Aorta (tissue), 5 donors: ENCODE measurements at places on chromosomes 12 and 14. TPM values are rescaled to one million over a fixed set of nuclear protein-coding genes. Genes with fewer than 3 reads are reported as not detected.

The KRT1 gene
- not detected for total RNA-seq

The CLEC2A gene
- total RNA-seq = not detected

GRCh38 chr14:23881282-23881681, 72.3 kb upstream of the DHRS4 start:
- no peak for DNase-seq
- no peak overlapping the region for H3K27ac ChIP-seq
- no peaks in the 10 kb centered on the region for H3K36me3 ChIP-seq
- no peaks in the 10 kb centered on the region for H3K27me3 ChIP-seq

- H3K4me3 ChIP-seq = peak overlapping the region; percentile 74
- H3K36me3 ChIP-seq = no peaks in the 10 kb centered on the region
- peak overlapping the region; percentile 69 for H3K27ac ChIP-seq
- no peaks in the 10 kb centered on the region for H3K4me1 ChIP-seq
- H3K27me3 ChIP-seq = no peaks in the 10 kb centered on the region
- DNase-seq = peak; percentile 92
Measured at GRCh38 chr12:93571365-93571924, 1.0 kb upstream of the SOCS2 start.

DNA sequence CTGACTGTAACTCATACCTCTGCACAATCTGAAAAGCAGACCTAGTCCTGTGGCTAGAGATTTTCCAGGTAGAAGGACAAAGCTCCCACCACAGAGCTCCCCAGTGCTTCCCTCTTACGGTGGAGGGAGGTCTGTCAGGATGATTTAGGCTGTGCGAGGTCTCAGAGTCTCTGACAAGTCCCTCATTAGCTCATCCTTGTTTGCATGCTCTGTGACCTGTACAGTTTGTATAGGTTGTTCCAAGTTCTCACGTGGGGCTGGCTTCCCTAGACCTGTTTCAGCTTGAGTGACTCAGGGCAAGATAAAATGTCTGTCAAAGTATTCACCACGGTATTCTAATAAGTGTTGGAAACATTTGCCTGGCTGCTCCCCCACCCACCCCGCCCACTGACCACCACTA, 34.8 kb downstream of the ASCL1 start:
- no peaks in the 10 kb centered on the region for H3K4me1 ChIP-seq
- DNase-seq = no peak
- H3K4me3 ChIP-seq = no peak overlapping the region
- H3K27ac ChIP-seq = no peak overlapping the region
- no peaks in the 10 kb centered on the region for H3K36me3 ChIP-seq

DNA sequence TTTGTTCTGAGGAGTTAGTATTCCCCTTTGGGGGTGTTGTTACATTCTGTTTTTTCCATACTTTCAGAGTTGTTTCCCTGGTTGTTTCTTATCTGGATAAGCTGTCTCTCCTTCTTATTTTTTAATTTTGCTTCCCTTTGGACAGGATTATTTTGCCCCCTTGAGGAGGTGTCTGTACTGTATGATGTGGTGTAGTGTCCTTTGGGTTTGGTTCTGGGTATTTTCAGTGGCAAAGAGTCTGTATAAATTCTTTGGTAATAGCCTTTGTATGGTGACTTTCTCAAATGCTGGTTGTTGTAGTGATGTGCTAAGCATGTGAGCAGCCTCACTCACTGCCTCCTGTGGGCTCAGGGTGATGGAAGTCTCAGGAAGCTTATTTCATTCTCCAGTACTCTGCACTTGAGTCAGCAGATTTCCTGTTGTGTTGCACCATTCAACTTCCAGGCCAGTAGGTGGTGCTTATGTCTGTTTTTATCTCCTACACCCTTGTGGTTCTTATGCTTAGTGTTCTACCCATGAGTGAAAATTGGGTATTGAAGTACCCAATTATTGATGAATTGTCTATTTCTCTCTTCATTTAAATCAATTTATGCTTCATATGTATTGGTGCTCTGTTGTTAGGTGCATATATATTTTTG, 103.3 kb upstream of the PMCH start:
- no peaks in the 10 kb centered on the region for H3K27me3 ChIP-seq
- H3K4me1 ChIP-seq = no peaks in the 10 kb centered on the region
- DNase-seq = no peak
- H3K27ac ChIP-seq = no peak overlapping the region
- no peak overlapping the region for H3K4me3 ChIP-seq

- H3K27ac ChIP-seq = no peak overlapping the region
- H3K36me3 ChIP-seq = no peaks in the 10 kb centered on the region
- no peak overlapping the region for H3K4me3 ChIP-seq
- H3K4me1 ChIP-seq = no peaks in the 10 kb centered on the region
- no peaks in the 10 kb centered on the region for H3K27me3 ChIP-seq
Measured at GRCh38 chr12:52644078-52644415, 8.0 kb downstream of the KRT2 start.
